ENCODE measurements at places on chromosomes 6 and 20.

DNA sequence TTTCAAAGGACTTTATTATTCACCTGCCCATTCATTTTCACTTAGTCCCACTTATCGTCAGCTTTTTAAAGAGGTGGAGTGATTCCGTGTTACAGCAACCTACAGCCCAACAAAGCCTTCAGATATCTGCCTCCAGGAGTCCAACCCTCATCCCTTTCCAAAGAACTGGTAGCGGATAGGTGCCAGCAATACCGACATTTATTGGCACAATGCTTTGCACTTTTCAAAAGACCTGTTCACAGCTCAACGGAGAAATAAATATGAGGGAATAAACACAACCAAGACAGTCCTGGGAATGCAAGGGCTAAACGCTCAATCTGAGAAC lies 819 bp upstream of the MTRF1L start:
- DNase-seq: peak; percentile 17

- DNase-seq: no peak
Measured at GRCh38 chr6:24990236-24990845, 54.6 kb upstream of the RIPOR2 start.

GRCh38 chr20:36272547-36273220 lies 33.5 kb upstream of the DLGAP4 start:
- DNase-seq: no peak

GRCh38 chr20:49620364-49621240 lies 52.7 kb upstream of the PTGIS start:
- DNase-seq: no peak

DNA sequence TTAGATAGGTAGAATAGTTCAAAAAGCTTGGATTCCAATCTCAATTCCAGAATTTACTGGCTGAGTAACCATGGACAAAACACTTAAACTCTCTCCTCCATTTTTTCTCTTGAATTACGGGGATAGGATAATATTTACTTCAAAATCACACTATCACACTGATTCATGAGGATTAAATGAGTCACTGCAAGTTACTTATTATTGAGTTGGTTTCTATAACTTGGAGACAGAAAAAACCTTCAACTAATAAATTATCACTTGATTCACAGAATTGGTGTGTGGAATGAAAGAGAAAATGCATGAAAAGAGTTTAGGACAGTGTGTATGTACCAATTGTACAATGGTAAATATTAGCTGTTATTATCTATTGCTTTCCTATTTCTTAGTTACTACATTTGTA lies 585.2 kb downstream of the PHF3 start:
- DNase-seq: no peak

Measured in muscle of arm (tissue), 14 donors.